HFFc6 (cell line): ENCODE measurements at places on chromosomes 7 and 10. TPM values are rescaled to one million over a fixed set of nuclear protein-coding genes. Genes with fewer than 3 reads are reported as not detected.

Gene AUTS2
- 0.17 to 0.19 TPM in 2 of 3 replicates, not detected in the other for total RNA-seq

DNA sequence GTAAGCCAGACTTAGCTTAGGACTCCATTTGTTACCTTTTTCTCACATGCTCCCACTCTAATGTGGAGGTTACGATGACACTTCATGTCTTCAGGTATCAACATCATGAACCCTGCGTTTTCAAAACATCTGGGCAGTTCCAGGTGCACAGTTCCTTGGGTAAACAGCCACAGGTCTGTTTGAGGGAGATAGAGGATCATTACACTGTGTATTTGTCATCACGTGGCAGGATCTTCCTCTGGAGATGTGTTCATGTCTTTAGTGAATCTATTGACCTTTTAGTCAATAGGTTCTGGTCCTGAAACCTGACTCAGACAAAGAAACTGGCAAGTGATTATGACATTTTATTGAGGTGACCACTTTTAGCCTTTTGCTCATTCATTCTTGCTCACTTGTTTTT is 145.5 kb downstream of the ANKRD7 start:
- H3K36me3 ChIP-seq, result no peaks in the 10 kb centered on the region
- peaks cover 2% of the 10 kb centered on the region; the same call in 1 of the 2 replicates for H3K27me3 ChIP-seq
- H3K4me1 ChIP-seq, result no peaks in the 10 kb centered on the region
- DNase-seq, result no peak
- no peak overlapping the region for H3K4me3 ChIP-seq
- no peak overlapping the region for H3K27ac ChIP-seq

DNA sequence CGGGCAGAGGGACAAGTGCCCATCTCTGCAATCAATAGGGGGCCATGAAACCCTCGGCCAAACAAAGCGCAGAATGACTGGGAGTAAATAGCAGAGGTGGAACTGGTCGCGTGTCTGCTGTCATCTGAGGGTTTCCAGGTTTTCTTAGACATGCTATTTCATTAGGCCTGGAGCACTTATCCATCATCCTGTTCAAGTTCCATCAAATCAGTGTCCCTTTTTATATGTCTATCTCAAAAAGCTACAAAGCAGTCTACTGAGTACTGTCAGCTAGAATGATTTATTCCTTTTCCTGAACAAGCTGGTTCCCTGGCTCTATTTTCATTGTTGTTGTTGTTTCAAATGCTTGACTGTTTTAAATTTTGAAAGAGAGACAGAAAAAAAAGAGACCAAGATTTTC is 590.5 kb downstream of the PARD3 start:
- DNase-seq, result no peak
- no peak overlapping the region for H3K4me3 ChIP-seq
- H3K36me3 ChIP-seq, result no peaks in the 10 kb centered on the region
- H3K27ac ChIP-seq, result no peak overlapping the region
- no peaks in the 10 kb centered on the region for H3K27me3 ChIP-seq
- H3K4me1 ChIP-seq, result no peaks in the 10 kb centered on the region

DNA sequence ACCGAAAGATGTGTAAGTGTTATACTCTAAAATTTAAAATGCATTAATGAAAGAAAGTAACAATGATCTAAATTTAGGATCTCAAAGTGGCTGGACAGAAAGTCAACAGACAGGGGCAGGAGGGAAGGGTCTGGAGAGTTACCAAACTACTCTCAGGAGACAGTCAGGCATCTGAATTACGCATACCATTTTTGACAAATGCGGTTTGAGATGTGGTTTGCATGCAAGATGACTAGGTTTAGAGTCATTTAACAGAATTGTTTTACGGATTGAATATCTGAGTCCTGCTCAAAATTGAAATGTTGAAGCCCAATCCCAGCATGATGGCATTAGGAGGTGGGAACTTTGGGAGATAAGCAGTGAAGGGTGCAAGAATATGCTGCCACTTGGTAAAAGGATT is 314.1 kb downstream of the WDR11 start:
- DNase-seq, result no peak
- H3K4me1 ChIP-seq, result no peaks in the 10 kb centered on the region
- no peak overlapping the region for H3K27ac ChIP-seq
- no peaks in the 10 kb centered on the region for H3K27me3 ChIP-seq
- no peak overlapping the region for H3K4me3 ChIP-seq
- H3K36me3 ChIP-seq, result no peaks in the 10 kb centered on the region
